ENCODE measurements at places on chromosomes 5 and 9.

- no peak for DNase-seq
Measured at GRCh38 chr5:54073131-54073530, 237.2 kb downstream of the ARL15 start.

DNA sequence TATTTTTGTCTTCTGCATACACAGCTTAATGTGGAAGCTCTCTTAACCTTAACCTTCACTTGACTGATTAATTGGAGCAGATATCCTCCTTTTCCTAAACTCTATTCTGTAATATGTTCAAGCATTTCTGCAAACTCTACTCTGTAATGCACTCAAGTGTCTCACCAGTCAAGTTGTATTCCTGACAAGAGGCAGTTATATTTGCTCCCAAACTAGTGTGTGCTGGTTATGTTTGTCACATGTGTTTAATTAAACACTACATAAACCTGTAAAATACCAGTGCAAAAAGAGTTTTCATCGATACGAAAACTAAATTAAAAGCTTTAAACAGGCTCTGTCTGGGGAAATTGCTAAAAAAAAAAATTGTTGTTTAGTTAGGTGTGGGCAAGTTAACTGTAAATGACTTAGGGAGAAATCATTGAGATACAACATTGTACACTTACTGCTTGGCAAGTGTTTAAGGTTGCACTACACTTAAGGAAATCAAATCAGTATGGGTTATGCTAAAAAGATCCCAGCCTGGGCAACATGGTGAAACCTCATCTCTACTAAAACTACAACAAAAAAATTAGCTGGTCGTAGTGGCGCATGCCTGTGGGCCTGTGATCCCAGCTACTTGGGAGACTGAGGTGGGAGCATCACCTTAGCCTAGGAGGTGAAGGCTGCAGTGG is 6.7 kb downstream of the FAF2 start:
- no peak for DNase-seq

DNA sequence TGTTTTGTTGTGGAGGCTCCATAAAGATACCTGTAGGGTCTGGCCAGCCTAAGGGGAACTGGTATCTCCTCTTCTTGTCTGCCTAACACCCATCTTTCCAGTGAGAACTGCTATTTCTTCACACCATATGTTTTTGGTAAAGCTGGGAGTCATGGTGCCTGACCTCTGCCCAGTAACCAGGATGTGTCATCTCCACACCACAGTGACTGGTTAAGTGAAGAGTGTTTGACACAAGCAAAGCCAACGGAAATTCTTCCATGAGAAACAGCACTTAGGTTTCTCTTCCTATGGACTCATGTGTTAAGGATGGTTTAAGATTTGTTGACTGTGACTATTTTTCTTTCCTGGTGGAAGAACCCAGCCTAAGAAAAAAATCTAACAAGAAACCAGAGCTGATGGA is 111.5 kb downstream of the HTR4 start:
- DNase-seq: no peak

DNA sequence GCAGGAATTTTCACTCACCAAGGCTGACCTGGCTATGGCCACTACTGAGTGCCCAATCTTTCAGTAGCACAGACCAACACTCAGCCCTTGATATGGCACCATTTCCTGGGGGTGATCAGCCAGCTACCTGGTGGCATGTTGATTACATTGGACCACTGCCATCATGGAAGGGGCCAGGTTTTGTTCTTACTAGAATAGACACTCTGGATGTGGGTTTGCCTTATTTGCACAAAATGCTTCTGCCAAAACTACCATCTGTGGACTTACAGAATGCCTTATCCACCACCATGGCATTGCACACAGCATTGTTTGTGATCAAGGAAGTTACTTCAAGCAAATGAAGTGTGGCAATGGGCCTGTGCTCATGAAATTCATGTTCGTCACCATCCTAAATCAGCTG is 69.7 kb upstream of the SH3GL2 start:
- DNase-seq: no peak

DNA sequence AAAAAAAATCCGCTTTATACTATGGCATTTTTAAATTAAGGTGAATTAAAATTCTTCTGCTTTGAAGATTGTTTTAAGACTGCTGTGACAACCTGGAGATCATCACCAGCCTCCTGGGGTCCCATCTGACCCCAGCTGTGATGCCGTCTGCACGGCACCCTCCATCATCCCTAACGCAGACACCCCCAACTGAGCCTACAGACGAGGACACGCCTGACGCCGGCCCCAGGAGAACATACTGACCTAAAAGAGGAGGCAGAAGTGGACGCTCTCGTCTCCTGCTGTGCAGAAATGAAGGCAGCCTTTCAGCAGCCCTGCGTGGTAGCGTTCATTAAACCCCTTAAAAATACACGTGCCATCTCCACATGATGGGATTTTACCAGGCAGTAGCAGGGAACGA is 125.6 kb upstream of the PPP1R26 start:
- no peak for DNase-seq
